ENCODE measurements at places on chromosomes 5 and 9. TPM values are rescaled to one million over a fixed set of nuclear protein-coding genes. Genes with fewer than 3 reads are reported as not detected.

DNA sequence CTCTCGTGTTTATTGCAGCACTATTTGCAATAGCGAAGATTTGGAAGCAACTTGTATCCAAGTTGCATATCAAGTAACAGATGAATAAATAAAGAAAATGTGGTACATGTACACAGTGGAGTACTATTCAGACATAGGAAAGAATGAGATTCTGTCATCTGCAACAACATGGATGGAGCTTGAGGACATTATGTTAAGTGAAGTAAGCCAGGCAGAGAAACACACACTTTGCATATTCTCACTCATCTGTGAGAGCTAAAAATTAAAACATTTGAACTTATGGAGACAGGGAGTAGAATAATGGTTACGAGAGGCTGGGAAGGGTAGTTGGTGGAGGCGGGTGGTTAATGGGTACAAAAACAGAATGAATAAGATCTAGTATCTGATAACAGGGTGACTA lies 56.3 kb downstream of the COX7C start:
- H3K4me1 ChIP-seq: no peaks in the 10 kb centered on the region
- DNase-seq: no peak
- H3K4me3 ChIP-seq: no peak overlapping the region

- peak overlapping the region; percentile 0 for H3K4me3 ChIP-seq
- peaks cover 72% of the 10 kb centered on the region for H3K4me1 ChIP-seq
- H3K27ac ChIP-seq: peak overlapping the region; percentile 91
- H3K27me3 ChIP-seq: no peaks in the 10 kb centered on the region
- no peaks in the 10 kb centered on the region for H3K36me3 ChIP-seq
- DNase-seq: peak; percentile 22
These were observed 145.5 kb downstream of the PRR16 start for GRCh38 chr5:120609570-120609969.

DNA sequence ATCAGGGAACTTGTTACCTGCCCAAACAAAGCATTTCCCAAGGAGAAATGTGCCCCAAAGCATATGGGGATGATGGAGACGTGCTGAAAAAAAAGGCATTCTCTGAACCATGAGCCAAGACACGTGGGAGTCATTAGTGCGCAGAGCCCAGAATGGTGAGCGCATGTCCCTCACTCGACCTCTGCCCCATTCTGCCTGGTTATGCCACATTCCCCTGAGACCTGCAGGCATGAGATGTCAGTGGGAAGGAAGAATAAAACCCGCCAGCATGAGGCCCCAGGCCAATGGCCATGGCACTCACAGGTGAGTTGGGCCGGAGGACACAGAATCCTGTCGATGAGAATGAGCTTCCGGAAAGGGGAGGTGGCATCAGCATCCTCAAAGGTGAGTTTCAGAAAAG lies 228.9 kb downstream of the CDK5RAP2 start:
- H3K4me1 ChIP-seq: no peaks in the 10 kb centered on the region
- H3K27me3 ChIP-seq: no peaks in the 10 kb centered on the region
- H3K36me3 ChIP-seq: no peaks in the 10 kb centered on the region
- no peak overlapping the region for H3K27ac ChIP-seq
- no peak for DNase-seq
- H3K4me3 ChIP-seq: no peak overlapping the region

- no peaks in the 10 kb centered on the region for H3K27me3 ChIP-seq
- H3K4me1 ChIP-seq: peaks cover 18% of the 10 kb centered on the region
These were observed 272.2 kb downstream of the BNC2 start for GRCh38 chr9:16598316-16598715.

DNA sequence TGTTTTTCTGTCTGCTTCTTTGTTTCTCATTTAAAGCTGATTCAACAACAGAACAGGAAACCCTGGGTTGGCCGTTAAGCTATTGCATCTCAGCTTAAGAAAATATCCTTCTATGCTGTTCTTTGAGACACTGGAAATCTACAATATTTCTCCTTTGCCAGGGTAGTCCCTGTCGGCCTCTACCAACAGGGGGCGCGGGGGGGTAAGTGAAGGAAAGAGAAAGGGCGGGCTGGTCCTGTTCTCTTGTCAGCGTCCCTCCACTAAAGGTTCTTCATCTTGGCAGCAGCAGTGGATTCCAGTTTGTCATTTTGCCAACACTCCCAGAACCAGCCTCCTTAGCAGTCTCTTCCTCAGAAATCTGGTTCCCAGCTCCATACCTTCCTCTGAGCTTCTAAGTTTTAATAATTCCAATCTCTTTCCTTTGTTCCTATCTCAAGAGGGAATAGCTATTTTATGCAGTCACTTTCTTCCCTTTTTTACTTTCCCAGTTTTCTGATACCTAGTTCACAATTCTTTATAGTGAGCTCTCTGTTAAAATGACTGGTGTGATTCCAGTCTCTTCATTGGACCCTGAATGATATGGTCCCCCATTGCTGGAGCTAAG lies 222.3 kb downstream of the GLIS3 start:
- H3K36me3 ChIP-seq: no peaks in the 10 kb centered on the region
- H3K4me3 ChIP-seq: no peak overlapping the region
- no peak overlapping the region for H3K27ac ChIP-seq
- DNase-seq: peak; percentile 84
- H3K27me3 ChIP-seq: no peaks in the 10 kb centered on the region

DNA sequence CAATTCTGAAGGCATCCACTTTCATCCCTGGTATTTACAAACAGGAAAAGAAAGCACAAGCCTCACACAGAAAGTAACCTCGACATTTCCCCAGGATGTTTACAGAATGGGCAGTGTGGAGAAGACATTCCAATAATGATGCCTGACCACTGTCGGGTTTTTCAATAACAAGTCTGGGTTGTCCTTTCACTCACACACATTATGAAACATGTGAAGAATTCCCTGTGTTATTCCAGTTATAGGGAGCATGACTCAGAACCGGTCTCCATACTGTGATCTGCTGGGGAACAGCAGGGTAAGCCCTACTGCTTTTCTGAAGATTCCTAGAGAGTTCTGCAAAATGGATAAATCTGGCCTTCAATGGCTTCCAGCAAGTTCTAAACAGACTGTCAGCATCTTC lies 155.3 kb downstream of the ADAMTS12 start:
- H3K4me3 ChIP-seq: no peak overlapping the region
- H3K27me3 ChIP-seq: no peaks in the 10 kb centered on the region
- peak overlapping the region; percentile 53 for H3K27ac ChIP-seq
- peak; percentile 86 for DNase-seq
- H3K4me1 ChIP-seq: peaks cover 25% of the 10 kb centered on the region

DNA sequence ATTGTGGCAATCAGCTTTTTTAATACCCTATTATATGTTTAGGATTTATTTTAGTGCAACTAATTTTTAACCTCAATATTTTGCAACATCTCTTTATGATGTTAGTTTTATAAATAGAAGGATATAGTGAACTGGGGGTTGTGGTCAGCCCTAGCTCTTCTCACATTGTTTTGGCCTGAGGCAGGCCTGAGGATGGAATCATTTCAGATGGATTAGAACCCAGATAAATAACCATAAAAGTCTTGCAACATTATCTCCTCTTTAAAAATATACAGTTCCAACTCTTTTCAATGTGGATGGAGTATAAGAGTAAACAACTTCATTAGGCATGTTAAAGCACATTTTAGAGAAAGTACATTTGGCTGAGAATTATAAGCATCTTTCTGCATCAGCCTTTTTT lies 522.7 kb downstream of the NR2F1-AS1 start:
- H3K4me1 ChIP-seq: peaks cover 14% of the 10 kb centered on the region
- no peak overlapping the region for H3K27ac ChIP-seq
- no peaks in the 10 kb centered on the region for H3K27me3 ChIP-seq

- H3K27me3 ChIP-seq: peaks cover 31% of the 10 kb centered on the region
- peaks cover 15% of the 10 kb centered on the region for H3K4me1 ChIP-seq
- DNase-seq: peak; percentile 98
- peak overlapping the region; percentile 83 for H3K4me3 ChIP-seq
- no peak overlapping the region for H3K27ac ChIP-seq
- H3K36me3 ChIP-seq: no peaks in the 10 kb centered on the region
These were observed 486 bp downstream of the NPDC1 start for GRCh38 chr9:137045294-137046087.

DNA sequence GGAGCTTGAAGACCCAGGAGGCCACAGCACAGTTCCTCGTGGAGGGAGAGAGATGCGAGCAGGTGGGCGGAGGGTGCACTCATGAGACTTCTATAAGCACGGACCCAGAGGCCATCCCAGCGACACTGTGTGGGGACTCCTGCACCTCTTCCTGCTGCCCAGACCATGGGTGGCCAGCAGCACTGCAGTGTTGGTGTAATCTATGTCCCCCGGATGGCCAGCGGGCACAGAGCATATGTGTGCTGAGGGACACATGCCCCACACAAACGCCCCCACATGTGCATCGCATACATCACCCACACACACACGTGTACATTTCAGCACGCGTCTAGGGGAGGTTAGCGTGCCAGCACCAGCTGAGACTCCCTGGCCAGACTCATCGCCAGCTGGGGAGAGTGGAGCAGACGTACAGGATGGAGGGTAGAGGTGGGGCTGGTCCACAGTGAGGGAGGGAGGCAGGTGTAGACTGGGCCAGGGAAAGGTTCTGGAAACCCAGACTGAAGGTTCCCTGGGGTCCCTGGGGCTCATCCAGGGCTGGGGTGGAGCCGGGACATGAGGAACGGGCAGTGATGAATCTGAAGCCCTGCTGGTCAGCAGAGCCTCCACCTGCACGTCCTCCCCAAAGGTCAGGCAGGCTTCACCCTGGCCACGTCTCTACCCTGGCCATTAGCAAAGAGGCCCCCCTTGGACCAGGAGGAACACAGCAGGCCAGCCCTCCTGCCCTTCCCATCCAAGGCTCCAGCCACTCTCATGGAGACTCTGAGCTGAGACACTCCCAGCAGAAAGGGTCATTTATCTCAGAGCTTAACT lies 27.6 kb downstream of the ADAMTS2 start:
- peak overlapping the region; percentile 37 for H3K27ac ChIP-seq
- H3K4me1 ChIP-seq: peaks cover 50% of the 10 kb centered on the region
- H3K4me3 ChIP-seq: no peak overlapping the region
- DNase-seq: peak; percentile 37

GRCh38 chr5:155402927-155403640 lies 389.5 kb downstream of the KIF4B start:
- H3K4me3 ChIP-seq: no peak overlapping the region
- no peaks in the 10 kb centered on the region for H3K27me3 ChIP-seq
- H3K36me3 ChIP-seq: no peaks in the 10 kb centered on the region
- H3K27ac ChIP-seq: no peak overlapping the region

DNA sequence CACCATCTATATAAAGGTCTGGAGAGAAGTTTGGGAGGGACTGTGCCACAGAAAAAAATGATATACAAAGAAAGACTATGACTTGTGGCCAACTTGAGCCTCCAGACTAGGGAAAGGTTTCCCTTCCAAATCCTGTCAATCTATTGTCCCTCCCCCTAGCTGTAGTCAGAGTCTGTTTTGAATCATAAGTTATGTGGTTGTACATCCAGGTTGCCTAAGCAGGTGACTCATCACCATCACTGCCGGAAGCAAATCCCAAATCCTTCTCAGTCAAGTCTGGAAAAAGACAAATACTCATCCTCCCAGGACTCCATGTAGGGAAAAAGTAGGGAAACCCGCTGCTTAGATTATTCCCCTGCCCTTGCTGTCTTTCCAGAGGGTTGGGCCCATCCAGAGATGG lies 235.7 kb downstream of the CDK5RAP2 start:
- no peaks in the 10 kb centered on the region for H3K27me3 ChIP-seq
- DNase-seq: peak; percentile 87
- no peaks in the 10 kb centered on the region for H3K36me3 ChIP-seq
- H3K4me3 ChIP-seq: no peak overlapping the region
- peaks cover 7% of the 10 kb centered on the region for H3K4me1 ChIP-seq

DNA sequence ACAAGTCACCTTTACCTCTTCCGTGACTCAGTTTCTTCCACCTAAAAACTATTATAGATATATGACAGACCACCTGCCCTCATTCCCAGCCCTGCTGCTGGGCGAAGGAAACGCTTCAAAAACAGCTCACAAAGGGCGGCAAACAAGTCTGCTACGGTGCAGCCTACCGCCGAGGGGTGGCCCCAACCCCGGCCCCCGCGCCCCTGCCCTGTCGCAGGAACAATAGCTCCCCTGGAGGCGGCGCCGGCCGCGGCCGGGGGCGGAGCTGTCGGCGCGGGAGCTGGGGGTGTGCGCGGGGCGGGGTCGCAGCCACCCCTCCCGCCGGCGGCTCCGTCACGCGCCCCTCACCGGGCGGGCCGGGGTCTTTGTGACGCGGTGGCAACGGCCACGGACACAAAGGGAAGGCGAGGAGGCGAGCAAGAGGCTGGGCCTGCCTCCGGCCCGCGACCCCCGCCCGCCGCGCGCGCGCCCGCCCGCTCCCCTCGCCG lies at the start of gene TMEFF1:
Gene TMEFF1, plus strand, starts transcription at position 362 of the 488 bp plus-strand sequence. CDS start 396 bp downstream, outside the sequence.
- DNase-seq: peak; percentile 96
- H3K27ac ChIP-seq: no peak within 1 kb of the TSS
- no peaks in the 10 kb centered on the region for H3K4me1 ChIP-seq
- peak within 1 kb of the TSS; percentile 79 for H3K4me3 ChIP-seq
- no peaks in the 10 kb centered on the region for H3K27me3 ChIP-seq
- H3K36me3 ChIP-seq: no peaks in the 10 kb centered on the region

- H3K4me3 ChIP-seq: no peak overlapping the region
- H3K4me1 ChIP-seq: no peaks in the 10 kb centered on the region
- H3K36me3 ChIP-seq: no peaks in the 10 kb centered on the region
These were observed 281.9 kb downstream of the NSG2 start for GRCh38 chr5:174327317-174327864.

DNA sequence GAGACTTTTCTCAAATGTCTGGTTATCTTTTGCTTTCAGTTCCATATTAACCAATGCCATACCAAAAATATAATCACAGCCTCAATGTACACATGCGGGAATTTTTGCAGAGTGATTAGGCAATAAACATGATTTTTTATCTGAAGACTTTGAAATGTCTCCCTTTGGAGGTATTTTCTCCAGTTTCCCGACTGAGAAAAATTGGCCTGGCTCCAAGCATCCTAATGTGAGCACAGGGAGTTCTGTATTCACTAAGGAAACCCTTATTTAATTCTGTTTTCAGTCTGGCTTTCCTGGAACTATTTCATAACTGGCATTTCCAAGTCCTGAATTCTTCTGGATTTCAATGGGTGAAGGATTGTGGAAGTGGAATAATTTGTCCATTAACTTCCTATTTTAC lies 8.5 kb downstream of the HCN1 start:
- no peak overlapping the region for H3K27ac ChIP-seq
- H3K4me1 ChIP-seq: no peaks in the 10 kb centered on the region
- no peaks in the 10 kb centered on the region for H3K36me3 ChIP-seq
- no peak overlapping the region for H3K4me3 ChIP-seq
- no peaks in the 10 kb centered on the region for H3K27me3 ChIP-seq

GRCh38 chr5:178590141-178590923 lies at the start of gene COL23A1:
COL23A1 (minus strand) TSS chr5:178590393.
- peaks cover 34% of the 10 kb centered on the region for H3K27me3 ChIP-seq
- peaks cover 5% of the 10 kb centered on the region for H3K4me1 ChIP-seq
- peak within 1 kb of the TSS; percentile 59 for H3K4me3 ChIP-seq
- no peak within 1 kb of the TSS for H3K27ac ChIP-seq

GRCh38 chr9:16516891-16517290 lies 353.6 kb downstream of the BNC2 start:
- H3K27ac ChIP-seq: peak overlapping the region; percentile 38
- H3K4me1 ChIP-seq: peaks cover 50% of the 10 kb centered on the region
- no peak overlapping the region for H3K4me3 ChIP-seq

- peaks cover 4% of the 10 kb centered on the region for H3K4me1 ChIP-seq
- no peak overlapping the region for H3K27ac ChIP-seq
- no peak overlapping the region for H3K4me3 ChIP-seq
These were observed 28.6 kb downstream of the RASGEF1C start for GRCh38 chr5:180180421-180180820.

Gene RLN2
- total RNA-seq: not detected

Gene PCDHA2
- total RNA-seq: under 0.01 TPM

Gene PKD2L2
- under 0.01 TPM for total RNA-seq

Gene RNF183
- not detected for total RNA-seq

Gene F2RL2
- 1.5 TPM for total RNA-seq

Gene ANKRD31
- 0.29 TPM for total RNA-seq

Gene IFNA2
- total RNA-seq: not detected

Gene EPB41L4B
- 2.1 TPM for total RNA-seq

Data from osteoblast (primary cell).